ENCODE measurements at places on chromosomes 6 and 20.

DNA sequence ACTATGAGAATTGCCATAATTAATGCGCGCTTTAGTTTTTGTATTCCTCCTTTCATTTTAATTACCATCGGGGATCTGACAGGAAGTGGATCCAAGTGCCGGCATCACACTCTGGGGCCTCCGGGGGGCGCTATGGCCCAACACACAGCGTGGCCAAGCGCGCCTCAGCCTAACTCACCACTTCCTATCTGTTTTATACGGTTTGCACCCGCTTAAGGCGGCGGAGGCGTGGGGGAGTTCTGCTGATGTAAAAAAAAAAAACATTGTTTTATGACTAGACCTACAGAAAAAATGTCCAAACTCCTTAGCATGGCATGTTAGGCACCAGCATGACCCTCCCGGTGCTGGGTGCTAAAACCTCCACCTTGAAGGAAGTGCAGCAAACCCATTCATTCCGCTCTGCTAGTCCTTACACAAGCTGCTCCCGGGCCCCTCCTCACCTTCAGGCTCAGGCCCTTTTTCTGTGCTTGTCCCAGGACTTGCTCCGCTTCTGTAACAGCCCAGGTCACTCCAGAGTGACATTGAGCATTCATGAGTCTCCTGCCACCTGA lies 4.5 kb upstream of the EBF4 start:
- DNase-seq = peak; percentile 81

GRCh38 chr20:13149371-13150105 lies 71.5 kb upstream of the ISM1 start:
- no peak for DNase-seq

DNA sequence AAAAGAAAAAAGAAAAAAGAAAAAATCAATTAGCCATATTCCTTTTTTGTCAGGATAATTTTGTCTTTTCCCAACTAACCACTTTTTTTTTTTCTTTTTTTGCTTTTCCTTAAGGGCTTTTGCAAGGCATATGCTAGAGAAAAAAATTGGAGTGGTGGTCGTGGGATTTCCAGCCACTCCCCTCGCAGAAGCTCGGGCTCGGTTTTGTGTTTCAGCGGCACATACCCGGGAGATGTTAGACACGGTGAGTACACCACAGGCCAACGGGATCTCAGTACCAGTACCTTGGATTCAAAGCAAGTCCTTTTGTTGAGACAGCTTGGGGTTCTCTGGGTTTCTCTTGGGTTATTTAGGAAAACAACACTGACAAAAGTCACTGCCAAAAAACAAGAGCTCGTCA lies 61.2 kb upstream of the ISM1 start:
- no peak for DNase-seq

DNA sequence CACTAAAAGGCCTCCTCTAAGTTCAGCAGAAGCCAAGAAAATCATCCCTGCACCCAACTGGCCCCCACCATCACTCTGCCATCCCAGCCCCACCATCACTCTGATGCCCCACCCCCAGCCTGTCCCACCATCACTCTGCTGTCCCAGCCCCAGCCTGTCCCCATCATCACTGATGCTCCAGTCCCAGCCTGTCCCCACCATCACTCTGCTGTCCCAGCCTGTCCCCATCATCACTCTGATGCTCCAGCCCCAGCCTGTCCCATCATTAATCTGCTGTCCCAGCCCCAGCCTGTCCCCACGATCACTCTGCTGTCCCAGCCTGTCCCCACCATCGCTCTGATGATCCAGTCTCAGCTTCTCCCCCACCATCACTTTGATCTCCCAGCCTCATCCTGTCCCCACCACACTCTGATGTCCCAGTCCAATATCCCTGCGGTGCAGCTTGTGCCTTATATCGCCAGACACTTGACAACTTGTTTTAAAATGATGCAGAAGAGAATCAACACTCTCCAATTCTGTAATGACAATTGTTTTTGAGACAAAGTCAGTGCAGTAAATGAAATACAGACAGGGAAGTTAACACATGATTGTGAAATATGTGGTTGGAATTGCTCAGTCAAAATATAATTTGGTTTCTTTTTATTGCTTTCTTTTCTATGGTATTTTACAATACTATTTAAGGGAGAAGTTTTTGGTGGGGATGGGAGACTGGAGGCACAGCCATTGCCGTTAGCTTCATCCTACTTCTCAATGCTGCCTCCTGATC lies 100.8 kb downstream of the TNFAIP3 start:
- no peak for DNase-seq

GRCh38 chr6:37894585-37894984 lies 75.1 kb downstream of the ZFAND3 start:
- no peak for DNase-seq

- DNase-seq = no peak
Observed at GRCh38 chr6:135022050-135022697, 32.4 kb downstream of the HBS1L start.

DNA sequence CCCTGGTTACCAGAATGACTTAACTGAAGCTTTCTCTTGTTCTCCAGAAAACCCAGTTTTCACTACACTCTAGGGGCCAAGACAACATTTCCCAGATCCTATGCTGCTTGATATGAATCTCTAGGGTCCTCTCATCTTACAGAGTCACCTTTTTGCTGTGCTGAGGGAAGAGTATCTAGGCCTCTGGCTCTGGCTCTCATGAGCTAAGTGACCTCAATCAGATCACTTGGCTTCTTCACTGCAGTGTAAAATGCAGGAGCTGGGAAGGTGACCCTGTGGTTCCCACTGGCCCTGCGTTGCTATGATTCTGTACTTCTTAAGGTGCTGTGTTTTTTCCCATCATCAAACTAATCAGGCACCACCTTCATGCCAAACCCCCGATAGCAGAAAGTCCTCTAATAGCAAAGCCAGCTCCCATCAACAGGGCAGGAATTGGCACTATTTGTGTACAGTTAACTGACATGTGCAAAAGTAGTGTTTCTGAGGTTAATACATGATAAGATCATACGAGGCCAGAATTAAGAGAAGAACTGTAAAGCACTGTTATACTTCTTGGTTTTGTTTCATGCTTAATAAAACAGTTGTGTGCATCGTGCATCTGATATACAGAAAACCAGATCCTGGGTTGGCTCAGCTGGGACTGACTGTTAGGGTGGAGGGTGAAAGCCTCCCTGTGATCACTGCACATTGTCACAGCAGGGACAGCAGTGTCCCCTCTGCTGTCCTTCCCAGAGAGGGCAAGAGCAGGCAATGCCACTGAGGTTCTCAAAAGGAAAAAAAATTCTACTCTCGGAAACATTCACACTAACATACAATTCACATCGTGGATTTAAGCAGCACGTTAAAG lies 46.7 kb downstream of the CNKSR3 start:
- DNase-seq = no peak

GRCh38 chr6:21321531-21321930 lies 272.0 kb upstream of the SOX4 start:
- DNase-seq = no peak

GRCh38 chr6:53584726-53585125 lies 39.8 kb upstream of the GCLC start:
- no peak for DNase-seq

- DNase-seq = no peak
Observed at GRCh38 chr6:101351173-101351572, 42.3 kb upstream of the GRIK2 start.

GRCh38 chr20:5504061-5504739 lies 187.4 kb upstream of the PROKR2 start:
- no peak for DNase-seq

DNA sequence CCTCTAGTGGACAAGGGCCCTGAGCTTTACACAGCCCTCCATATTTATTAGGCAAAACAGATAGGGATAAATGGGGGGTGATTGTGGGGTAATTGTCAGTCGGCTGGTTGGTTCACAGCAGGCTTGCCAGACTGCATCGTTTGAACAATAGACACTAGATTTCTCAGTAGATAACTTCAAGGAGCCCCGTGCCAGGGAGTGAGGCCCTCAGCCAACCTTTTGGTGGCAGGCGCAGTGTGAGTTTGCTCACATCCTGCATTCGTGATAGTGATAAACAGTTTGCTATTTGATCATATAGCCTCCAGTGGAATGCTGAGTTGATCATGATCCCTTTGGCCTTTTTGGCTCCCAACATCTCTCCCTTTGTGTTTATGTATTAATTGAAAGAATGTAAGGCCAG lies 3.6 kb upstream of the ABHD12 start:
- no peak for DNase-seq

- no peak for DNase-seq
Observed at GRCh38 chr20:19254956-19255355, 42.5 kb downstream of the SLC24A3 start.

DNA sequence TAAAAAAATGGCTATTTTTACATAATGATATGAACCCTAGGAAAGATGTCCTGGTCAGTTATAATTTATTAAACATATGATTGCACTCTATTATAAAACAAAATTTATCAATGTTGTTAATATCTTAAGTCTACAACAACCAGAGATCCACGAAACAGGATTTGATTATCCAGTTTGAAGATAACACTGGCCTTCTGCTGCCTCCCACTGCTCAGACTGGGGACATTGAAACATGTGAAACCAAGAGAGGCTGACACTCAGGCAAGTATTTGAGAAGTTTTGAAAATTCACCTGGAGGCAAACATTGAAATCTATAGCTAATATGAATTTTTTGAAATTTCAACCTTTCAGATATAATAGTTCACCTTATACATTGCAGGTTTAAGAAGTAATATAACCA lies 219.3 kb upstream of the HSF2 start:
- no peak for DNase-seq

GRCh38 chr6:44731485-44732095 lies 344.1 kb downstream of the CDC5L start:
- no peak for DNase-seq

GRCh38 chr20:44495257-44495656 lies 19.6 kb downstream of the TTPAL start:
- no peak for DNase-seq

GRCh38 chr20:39294137-39294725 lies 332.1 kb downstream of the DHX35 start:
- no peak for DNase-seq

- peak; percentile 5 for DNase-seq
Observed at GRCh38 chr6:114997813-114998292, 655.0 kb upstream of the HS3ST5 start.

DNA sequence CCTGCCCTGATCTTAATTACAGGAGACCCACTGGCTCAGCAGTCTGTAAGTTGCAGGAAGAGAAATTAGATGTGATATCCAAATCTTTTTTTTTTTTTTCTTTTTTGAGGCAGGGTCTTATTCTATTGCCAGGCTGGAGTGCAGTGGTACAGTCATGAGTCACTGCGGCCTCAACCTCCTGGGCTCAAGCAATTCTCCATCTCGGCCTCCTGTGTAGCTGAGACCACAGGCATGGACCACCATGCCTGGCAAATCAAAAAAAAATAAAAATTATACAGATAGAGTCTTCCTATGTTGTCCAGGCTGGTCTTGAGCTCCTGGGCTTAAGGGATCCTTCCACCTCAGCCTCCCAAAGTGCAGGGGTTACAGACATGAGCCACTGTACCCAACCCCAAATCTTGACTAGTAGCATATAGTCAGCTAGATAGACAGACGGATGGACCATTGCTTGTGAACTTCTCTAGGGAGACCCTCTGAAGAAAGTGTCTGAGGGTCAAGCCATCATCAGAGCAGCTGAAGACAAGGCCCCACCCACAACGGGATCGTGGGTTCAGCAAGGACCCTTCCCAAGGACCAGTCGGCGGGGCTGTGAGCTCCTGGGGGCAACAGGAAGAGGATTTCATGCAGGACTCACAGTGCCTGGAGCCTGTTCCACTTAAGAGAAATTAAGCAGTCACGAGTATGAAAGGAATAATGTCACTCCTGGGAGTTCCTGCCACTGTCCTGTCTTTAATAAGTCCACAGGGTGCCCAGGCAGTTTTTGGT lies 222.7 kb downstream of the ANKRD60 start:
- no peak for DNase-seq

DNA sequence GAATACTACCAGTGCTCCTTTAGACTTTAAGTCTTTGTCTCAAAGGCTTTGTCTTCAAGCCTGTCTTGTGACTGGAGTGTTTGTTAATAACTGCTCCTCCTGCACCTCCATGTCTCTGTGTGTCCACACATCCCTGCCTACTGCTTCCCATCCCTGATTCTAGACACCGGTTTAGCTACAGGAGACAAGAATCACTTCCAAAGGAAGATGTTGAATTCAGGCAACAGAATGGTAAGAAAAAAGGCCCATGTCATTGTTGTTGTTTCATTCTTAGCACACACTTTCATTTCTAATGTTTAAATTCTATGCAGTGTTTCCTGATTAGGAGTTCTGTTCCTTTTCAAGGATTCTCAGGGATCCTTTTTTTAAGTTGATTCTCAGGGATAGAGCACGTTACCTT lies 293.6 kb upstream of the STXBP5 start:
- no peak for DNase-seq

GRCh38 chr6:159095616-159096015 lies 50.8 kb upstream of the TAGAP start:
- DNase-seq = no peak

DNA sequence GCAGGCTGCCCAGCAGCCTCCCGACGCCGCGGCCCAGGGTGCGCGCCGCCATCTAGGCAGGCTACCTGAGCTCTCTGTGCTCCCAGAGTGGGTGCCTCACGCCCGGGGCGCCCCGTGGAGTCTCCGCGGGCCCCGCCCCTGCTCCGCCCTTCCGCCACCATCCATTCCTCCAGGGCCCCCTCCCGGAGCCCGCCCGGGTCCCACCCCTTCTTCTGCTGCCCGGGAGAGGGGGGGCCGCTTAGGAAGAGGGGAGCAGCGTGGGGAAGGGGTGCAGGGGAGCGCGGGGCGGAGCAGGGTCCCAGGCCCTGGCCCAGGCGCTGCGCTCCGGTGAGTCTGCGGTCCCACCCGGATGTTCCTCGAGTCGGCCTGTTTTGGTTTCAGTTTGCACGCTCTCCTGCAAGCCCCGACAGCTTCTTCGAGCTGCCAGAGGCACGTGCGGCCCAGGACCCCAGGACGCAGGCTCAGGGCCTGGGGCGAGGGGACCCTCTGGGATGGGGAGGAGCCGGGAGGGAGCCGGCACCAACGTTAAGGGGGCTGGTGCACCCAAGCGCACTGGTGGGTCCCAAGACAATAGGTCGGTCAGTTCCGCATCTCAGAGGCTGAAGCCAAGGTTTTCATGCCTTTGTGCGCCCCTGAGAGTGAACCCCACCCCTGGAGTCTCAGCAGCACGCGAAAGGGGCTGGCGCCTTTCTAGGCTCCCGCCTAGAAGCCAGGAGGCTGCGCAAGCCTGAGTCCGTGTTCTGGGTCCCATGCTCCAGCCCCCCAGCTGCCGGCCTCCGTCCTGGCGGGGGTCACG lies at the start of gene ACSS1:
Gene ACSS1 (minus strand): TSS at position 89 of the 796 bp plus-strand sequence. CDS start 37 bp downstream, at position 52.
- DNase-seq = peak; percentile 91
